ENCODE measurements at places on chromosomes 6 and 20.
A peak's percentile ranks its signal among the peaks of the same experiment; 100 is the strongest.

- H3K4me3 ChIP-seq, result no peak overlapping the region
- no peak overlapping the region for H3K27ac ChIP-seq
- H3K4me1 ChIP-seq, result peaks cover 32% of the 10 kb centered on the region
- no peak for DNase-seq
Observed at GRCh38 chr6:163446549-163446948, 32.0 kb downstream of the QKI start.

- no peaks in the 10 kb centered on the region for H3K27me3 ChIP-seq
- H3K4me3 ChIP-seq, result no peak overlapping the region
- H3K27ac ChIP-seq, result no peak overlapping the region
- no peaks in the 10 kb centered on the region for H3K4me1 ChIP-seq
- DNase-seq, result no peak
- H3K36me3 ChIP-seq, result no peaks in the 10 kb centered on the region
Observed at GRCh38 chr20:39849664-39850063, 839.4 kb downstream of the MAFB start.

DNA sequence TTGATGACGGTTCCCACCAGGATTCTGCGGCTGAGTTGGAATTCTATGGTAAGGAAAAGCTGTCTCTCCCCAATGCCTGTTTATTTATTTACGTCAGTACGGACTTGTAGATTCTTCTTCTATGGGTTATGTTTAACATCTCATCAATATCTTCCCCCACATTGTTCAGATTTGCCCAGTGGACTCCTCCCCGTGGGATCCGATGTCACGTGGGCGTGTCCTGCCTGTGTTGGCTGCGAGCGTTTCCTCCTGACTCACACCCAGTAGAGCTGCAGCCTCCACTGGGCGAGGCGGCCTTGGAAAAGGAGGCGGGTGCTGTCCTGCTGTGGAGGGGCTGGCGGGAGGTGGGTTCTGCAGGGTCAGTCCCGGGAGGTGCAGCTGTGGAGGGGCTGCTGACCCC, 46.8 kb upstream of the SLCO4A1 start:
- no peak overlapping the region for H3K4me3 ChIP-seq
- H3K27me3 ChIP-seq, result peaks cover 15% of the 10 kb centered on the region
- peaks cover 7% of the 10 kb centered on the region for H3K4me1 ChIP-seq
- no peak for DNase-seq
- H3K36me3 ChIP-seq, result no peaks in the 10 kb centered on the region

DNA sequence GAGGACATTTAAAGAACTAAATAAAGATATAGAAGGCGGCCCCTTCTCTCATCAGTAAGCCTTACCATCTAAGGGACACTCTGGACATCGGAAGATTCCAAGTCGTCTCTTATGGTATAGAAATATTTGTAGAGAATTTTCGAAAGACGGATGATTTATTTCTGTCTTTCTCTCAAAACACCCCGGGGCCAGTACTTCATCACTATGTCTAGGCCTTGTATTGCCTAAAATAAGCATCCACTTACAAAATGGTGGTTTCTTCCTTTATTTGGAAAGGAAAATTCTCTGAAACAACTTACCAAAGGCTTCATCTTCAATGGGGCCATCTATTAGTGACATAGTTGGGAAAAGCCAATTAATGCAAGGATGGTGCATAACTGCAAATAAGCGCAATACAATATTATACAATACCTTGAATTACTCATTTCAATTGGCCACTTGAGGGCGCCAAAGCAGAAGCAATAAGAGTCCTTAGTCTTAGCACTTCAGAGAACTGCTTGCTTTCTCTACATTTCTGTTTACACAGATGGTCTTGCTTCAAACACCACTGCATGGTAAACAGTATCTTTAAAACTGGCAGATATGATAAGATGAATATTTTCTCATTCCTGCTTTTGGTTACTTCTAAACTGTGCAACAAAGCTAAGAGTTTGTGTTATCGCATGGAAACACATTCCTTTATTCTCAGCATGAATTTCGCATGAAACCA, 113.2 kb downstream of the VIP start:
- peak; percentile 74 for DNase-seq
- H3K4me1 ChIP-seq, result no peaks in the 10 kb centered on the region
- H3K4me3 ChIP-seq, result no peak overlapping the region

GRCh38 chr6:168355716-168356522, 36.3 kb upstream of the DACT2 start:
- DNase-seq, result no peak
- no peaks in the 10 kb centered on the region for H3K27me3 ChIP-seq
- H3K4me3 ChIP-seq, result no peak overlapping the region
- no peak overlapping the region for H3K27ac ChIP-seq

DNA sequence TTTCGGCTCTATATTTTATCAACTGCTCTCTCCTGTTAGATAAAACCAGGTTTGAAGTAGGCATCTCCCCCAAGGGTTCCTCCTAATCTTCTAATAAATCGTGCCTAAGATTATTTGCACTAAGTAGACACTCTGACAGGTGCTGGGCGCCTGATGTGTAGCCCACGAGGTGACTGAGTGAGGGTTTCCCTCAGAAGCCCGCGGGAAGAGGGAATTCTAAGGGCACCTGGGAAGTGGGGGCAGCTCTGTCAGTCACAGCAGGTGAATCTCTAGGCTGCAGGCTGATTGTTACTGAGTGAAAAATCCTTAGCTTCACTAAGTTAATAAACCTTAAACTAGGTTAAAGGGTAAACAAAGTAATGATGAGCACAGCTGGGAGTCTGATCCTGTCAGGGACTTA, 68.2 kb downstream of the PXDC1 start:
- H3K36me3 ChIP-seq, result no peaks in the 10 kb centered on the region
- H3K27me3 ChIP-seq, result peaks cover 45% of the 10 kb centered on the region
- no peak overlapping the region for H3K27ac ChIP-seq

- peak within 1 kb of the TSS; percentile 72 for H3K27ac ChIP-seq
- H3K27me3 ChIP-seq, result peaks cover 11% of the 10 kb centered on the region
- peak; percentile 95 for DNase-seq
- peaks cover 18% of the 10 kb centered on the region for H3K36me3 ChIP-seq
- H3K4me3 ChIP-seq, result peak within 1 kb of the TSS; percentile 97
Observed at GRCh38 chr6:4776131-4776492, at the start of gene CDYL. CDYL (plus strand) TSS chr6:4776404; CDS start chr6:4776784, 380 bp downstream.

- DNase-seq, result no peak
- no peaks in the 10 kb centered on the region for H3K36me3 ChIP-seq
- no peak overlapping the region for H3K27ac ChIP-seq
- no peaks in the 10 kb centered on the region for H3K4me1 ChIP-seq
- no peak overlapping the region for H3K4me3 ChIP-seq
- H3K27me3 ChIP-seq, result no peaks in the 10 kb centered on the region
Observed at GRCh38 chr6:71460933-71461332, 172.3 kb downstream of the OGFRL1 start.

- peak; percentile 89 for DNase-seq
- no peaks in the 10 kb centered on the region for H3K27me3 ChIP-seq
- H3K4me3 ChIP-seq, result peak overlapping the region; percentile 90
- H3K4me1 ChIP-seq, result peaks cover 21% of the 10 kb centered on the region
- H3K27ac ChIP-seq, result peak overlapping the region; percentile 95
- H3K36me3 ChIP-seq, result peaks cover 30% of the 10 kb centered on the region
Observed at GRCh38 chr6:25138233-25138933, 140.8 kb upstream of the CARMIL1 start.

GRCh38 chr20:21944227-21944626, 238.8 kb downstream of the PAX1 start:
- H3K36me3 ChIP-seq, result peaks cover 4% of the 10 kb centered on the region
- no peaks in the 10 kb centered on the region for H3K27me3 ChIP-seq
- no peaks in the 10 kb centered on the region for H3K4me1 ChIP-seq
- DNase-seq, result no peak

GRCh38 chr6:129749749-129750120, 39.8 kb upstream of the ARHGAP18 start:
- H3K4me1 ChIP-seq, result peaks cover 38% of the 10 kb centered on the region
- H3K4me3 ChIP-seq, result peak overlapping the region; percentile 89
- H3K27ac ChIP-seq, result peak overlapping the region; percentile 90
- no peaks in the 10 kb centered on the region for H3K27me3 ChIP-seq
- H3K36me3 ChIP-seq, result no peaks in the 10 kb centered on the region
- no peak for DNase-seq

DNA sequence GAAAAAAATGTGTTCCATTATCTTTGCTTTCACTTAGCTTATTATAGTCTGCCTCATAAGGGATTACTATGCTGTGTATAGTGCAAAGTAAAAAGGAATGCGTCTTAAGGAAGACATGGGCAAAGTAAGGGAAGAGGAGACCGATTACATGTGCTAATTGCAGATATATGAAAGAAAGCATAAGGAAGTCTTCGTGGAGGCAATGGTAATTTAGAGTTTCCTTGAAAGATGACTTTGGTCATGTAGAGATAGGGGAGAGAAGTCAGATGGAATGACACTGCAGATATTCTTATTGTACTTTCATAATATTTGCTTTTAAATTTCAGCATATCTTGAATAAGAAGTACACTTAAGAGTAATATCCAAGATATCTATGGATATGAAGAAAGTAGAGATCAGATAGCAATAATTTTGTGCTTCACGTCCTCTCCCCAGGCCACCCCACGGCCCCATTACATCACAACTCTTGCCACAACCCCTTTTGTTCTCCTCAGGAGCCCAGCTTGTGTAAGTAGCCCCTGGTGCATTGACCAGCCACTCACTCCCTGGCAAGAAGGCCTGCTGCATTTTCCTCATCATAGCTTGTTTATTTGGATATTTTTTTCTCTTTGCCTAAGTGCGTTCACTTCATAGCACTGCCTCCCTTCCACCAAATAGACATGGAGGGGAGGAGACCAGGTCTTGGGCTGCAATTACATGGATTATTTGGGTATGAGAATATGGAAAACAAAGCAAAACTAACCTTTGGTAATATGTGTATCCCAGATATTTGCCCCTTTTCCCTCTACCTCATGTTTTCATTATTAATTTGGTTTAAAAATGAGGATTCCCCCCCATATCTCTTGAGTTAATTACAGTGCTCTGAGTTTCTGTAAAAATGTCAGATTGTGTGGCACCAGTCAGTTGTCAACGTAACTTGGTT, 30.7 kb upstream of the COL10A1 start:
- no peak for DNase-seq
- no peaks in the 10 kb centered on the region for H3K27me3 ChIP-seq
- H3K27ac ChIP-seq, result no peak overlapping the region
- H3K4me3 ChIP-seq, result no peak overlapping the region
- peaks cover 7% of the 10 kb centered on the region for H3K36me3 ChIP-seq

GRCh38 chr20:2149507-2149906, 47.9 kb downstream of the STK35 start:
- peaks cover 8% of the 10 kb centered on the region for H3K4me1 ChIP-seq
- H3K27me3 ChIP-seq, result no peaks in the 10 kb centered on the region
- DNase-seq, result no peak
- no peak overlapping the region for H3K4me3 ChIP-seq
- peaks cover 8% of the 10 kb centered on the region for H3K36me3 ChIP-seq
- H3K27ac ChIP-seq, result no peak overlapping the region

- no peak for DNase-seq
- no peak overlapping the region for H3K27ac ChIP-seq
- H3K36me3 ChIP-seq, result no peaks in the 10 kb centered on the region
Observed at GRCh38 chr6:75118925-75119515, 86.8 kb downstream of the COL12A1 start.

- no peaks in the 10 kb centered on the region for H3K36me3 ChIP-seq
- H3K4me3 ChIP-seq, result no peak within 1 kb of the TSS
- peaks cover 27% of the 10 kb centered on the region for H3K27me3 ChIP-seq
- peak; percentile 62 for DNase-seq
- no peaks in the 10 kb centered on the region for H3K4me1 ChIP-seq
Observed at GRCh38 chr20:13220904-13221297, at the start of gene ISM1. ISM1 (plus strand) TSS chr20:13221274; CDS start chr20:13221777, 503 bp downstream.

DNA sequence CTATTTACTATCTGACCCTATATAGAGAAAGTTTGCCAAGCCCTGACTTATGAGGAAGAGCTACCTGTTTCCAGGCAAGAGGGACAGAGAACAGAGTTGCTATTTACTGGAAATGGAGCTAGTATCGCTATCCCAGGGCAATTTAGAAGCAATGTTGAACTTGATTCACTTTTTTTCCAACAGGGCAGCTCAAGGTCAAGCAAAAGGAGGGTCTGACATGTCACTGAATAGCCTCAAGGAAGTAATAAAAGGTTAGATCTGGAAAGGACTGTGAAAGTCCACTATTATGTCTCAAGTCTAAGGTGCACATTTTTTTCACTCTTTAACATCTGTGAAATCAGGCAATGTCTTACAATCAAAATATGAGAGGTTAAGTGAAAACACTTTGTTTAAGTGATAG, 84.4 kb downstream of the CLIC5 start:
- H3K4me1 ChIP-seq, result peaks cover 16% of the 10 kb centered on the region
- H3K27ac ChIP-seq, result no peak overlapping the region
- no peak for DNase-seq
